ENCODE measurements at places on chromosomes 7 and 10. TPM values are rescaled to one million over a fixed set of nuclear protein-coding genes. Genes with fewer than 3 reads are reported as not detected.

DNA sequence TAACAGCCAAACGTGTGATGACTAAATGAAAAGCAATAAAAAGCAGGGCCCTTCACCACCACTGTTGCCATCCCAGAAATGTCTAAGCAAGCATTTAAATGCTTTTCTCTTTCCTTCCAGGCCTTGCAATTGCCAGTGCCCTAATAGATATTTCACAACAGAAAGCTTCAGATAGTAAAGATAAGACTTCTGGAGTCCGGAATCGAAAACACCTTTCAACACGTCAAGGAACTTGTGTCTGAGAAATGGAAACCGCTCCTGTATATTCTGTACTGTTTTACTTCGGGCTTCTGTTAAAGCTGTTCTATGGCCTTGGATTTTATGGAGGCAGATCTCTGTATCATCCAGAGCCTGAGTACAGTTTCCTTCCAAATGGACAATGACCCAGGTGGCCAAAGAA lies 328.5 kb downstream of the GFRA1 start:
- H3K36me3 ChIP-seq = no peaks in the 10 kb centered on the region
- no peak overlapping the region for H3K27ac ChIP-seq
- no peaks in the 10 kb centered on the region for H3K4me1 ChIP-seq
- no peaks in the 10 kb centered on the region for H3K27me3 ChIP-seq

GRCh38 chr10:69896606-69897231 lies 95.0 kb downstream of the COL13A1 start:
- no peak overlapping the region for H3K4me3 ChIP-seq
- no peaks in the 10 kb centered on the region for H3K4me1 ChIP-seq
- no peak overlapping the region for H3K27ac ChIP-seq
- no peak for DNase-seq
- H3K27me3 ChIP-seq = no peaks in the 10 kb centered on the region

DNA sequence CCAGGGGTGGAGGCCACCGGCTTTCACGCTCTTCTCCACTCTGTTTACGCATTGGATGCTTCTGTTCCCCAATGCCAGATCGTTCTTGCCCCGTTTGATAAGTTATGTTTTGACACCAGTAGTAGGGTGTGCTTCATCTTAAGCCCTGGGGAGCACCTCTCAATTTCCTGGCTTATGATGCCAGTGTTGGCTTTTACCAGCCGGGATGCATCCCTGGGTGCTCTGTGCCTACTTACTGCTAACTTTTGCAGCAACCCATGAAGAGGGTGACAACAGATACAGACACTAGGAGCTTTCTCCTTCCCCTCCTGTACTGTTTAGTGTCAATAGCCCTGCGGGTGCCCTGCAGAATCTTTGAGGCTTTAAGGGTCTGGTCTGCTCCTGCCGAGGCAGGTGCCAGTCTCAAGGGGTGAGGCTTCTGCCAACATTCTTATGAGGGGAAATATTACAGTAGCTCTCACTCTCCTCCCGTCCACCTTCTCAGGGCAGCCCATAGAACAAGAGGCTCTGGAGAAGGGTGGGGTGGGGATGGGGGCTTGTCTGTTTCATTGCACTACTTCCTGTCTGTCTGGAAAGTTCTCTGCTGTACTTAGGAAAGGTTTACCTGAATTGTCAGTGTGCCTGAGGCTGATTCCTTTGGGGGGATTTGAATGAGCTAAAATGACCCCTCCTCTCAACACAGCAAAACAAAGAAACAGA lies 23.3 kb downstream of the ADCY1 start:
- H3K27me3 ChIP-seq = no peaks in the 10 kb centered on the region
- H3K27ac ChIP-seq = no peak overlapping the region
- no peak for DNase-seq
- H3K36me3 ChIP-seq = no peaks in the 10 kb centered on the region
- no peak overlapping the region for H3K4me3 ChIP-seq

GRCh38 chr7:434891-435629 lies 84.6 kb downstream of the PDGFA start:
- no peaks in the 10 kb centered on the region for H3K27me3 ChIP-seq
- H3K4me1 ChIP-seq = no peaks in the 10 kb centered on the region
- H3K36me3 ChIP-seq = no peaks in the 10 kb centered on the region
- H3K4me3 ChIP-seq = no peak overlapping the region
- DNase-seq = no peak

DNA sequence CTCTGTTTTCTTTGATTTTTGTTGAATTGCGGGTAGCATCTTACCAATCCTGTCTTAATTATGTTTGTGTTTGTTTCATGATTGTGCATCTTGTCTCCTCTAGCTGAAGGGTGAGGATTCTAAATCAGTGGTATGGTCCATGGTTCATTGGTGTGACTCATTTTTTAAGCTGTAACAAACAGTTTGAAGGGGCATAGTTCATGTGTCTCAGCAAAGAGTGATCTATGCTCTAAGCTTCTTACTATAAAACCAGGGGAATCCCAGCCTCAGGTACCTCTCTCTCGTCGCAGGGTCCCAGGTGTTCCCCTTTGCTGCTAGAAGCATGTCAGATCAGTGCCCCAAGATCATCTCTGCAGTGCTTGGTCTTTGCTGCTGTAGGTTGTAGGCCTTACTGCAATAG lies 100.1 kb downstream of the OTUD1 start:
- no peak overlapping the region for H3K27ac ChIP-seq
- no peak for DNase-seq
- H3K36me3 ChIP-seq = no peaks in the 10 kb centered on the region

GRCh38 chr10:61822781-61823230 lies 78.7 kb upstream of the ARID5B start:
- H3K4me1 ChIP-seq = no peaks in the 10 kb centered on the region
- DNase-seq = no peak
- H3K4me3 ChIP-seq = no peak overlapping the region

GRCh38 chr7:82194016-82194643 lies 249.4 kb downstream of the CACNA2D1 start:
- no peaks in the 10 kb centered on the region for H3K27me3 ChIP-seq
- H3K4me1 ChIP-seq = no peaks in the 10 kb centered on the region
- no peak overlapping the region for H3K27ac ChIP-seq
- H3K4me3 ChIP-seq = no peak overlapping the region
- H3K36me3 ChIP-seq = no peaks in the 10 kb centered on the region

GRCh38 chr7:135772639-135773222 lies 24.1 kb upstream of the FAM180A start:
- no peak overlapping the region for H3K27ac ChIP-seq
- no peaks in the 10 kb centered on the region for H3K4me1 ChIP-seq
- no peaks in the 10 kb centered on the region for H3K27me3 ChIP-seq
- no peak for DNase-seq
- H3K4me3 ChIP-seq = no peak overlapping the region
- no peaks in the 10 kb centered on the region for H3K36me3 ChIP-seq

DAGLB gene
- total RNA-seq = 27.6 TPM

IDI1 gene
- 60.7 TPM for total RNA-seq
